ENCODE measurements at places on chromosomes 12 and 14. TPM values are rescaled to one million over a fixed set of nuclear protein-coding genes. Genes with fewer than 3 reads are reported as not detected.

GRCh38 chr14:104563742-104564615, 15.6 kb upstream of the C14orf180 start:
- H3K36me3 ChIP-seq: no peaks in the 10 kb centered on the region
- DNase-seq: peak; percentile 74
- H3K27me3 ChIP-seq: no peaks in the 10 kb centered on the region
- no peak overlapping the region for H3K4me3 ChIP-seq
- peaks cover 3% of the 10 kb centered on the region for H3K4me1 ChIP-seq
- no peak overlapping the region for H3K27ac ChIP-seq

GRCh38 chr12:47751561-47751960, 7.1 kb downstream of the RAPGEF3 start:
- H3K4me1 ChIP-seq: no peaks in the 10 kb centered on the region
- H3K36me3 ChIP-seq: no peaks in the 10 kb centered on the region
- H3K4me3 ChIP-seq: no peak overlapping the region

- peaks cover 5% of the 10 kb centered on the region for H3K4me1 ChIP-seq
- no peak overlapping the region for H3K4me3 ChIP-seq
- H3K27ac ChIP-seq: peak overlapping the region; percentile 52
- no peaks in the 10 kb centered on the region for H3K27me3 ChIP-seq
- no peak for DNase-seq
- H3K36me3 ChIP-seq: no peaks in the 10 kb centered on the region
These were observed 4.3 kb downstream of the GPR132 start for GRCh38 chr14:105060751-105061427.

DNA sequence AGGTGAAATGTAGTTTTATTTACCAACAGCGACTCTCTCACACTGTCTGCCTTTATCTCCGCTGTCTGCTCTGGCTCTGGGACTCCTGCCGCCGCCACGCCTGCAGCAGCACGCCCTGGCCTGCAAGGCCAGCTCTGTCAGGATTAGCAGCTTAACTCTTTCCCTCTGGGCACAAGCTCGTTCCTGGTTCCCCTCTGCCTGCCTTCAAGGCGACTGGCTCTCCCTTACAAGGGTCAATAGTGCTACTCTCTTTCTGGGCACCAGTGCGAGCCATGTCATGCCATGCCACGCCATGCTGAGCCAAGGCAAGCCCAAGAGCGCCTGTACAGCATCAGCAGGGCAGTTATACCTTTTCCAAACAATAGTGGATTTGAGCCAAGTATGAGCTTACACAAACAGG, 3.6 kb upstream of the CLEC2B start:
- no peak for DNase-seq
- H3K27ac ChIP-seq: no peak overlapping the region
- no peak overlapping the region for H3K4me3 ChIP-seq
- H3K4me1 ChIP-seq: no peaks in the 10 kb centered on the region
- H3K27me3 ChIP-seq: no peaks in the 10 kb centered on the region
- H3K36me3 ChIP-seq: no peaks in the 10 kb centered on the region

The CAND1 gene
- total RNA-seq: 63.6 TPM

Measured in liver (tissue), 10 donors.